Right lobe of liver (tissue), 6 donors: ENCODE measurements at places on chromosomes 12 and 14.

DNA sequence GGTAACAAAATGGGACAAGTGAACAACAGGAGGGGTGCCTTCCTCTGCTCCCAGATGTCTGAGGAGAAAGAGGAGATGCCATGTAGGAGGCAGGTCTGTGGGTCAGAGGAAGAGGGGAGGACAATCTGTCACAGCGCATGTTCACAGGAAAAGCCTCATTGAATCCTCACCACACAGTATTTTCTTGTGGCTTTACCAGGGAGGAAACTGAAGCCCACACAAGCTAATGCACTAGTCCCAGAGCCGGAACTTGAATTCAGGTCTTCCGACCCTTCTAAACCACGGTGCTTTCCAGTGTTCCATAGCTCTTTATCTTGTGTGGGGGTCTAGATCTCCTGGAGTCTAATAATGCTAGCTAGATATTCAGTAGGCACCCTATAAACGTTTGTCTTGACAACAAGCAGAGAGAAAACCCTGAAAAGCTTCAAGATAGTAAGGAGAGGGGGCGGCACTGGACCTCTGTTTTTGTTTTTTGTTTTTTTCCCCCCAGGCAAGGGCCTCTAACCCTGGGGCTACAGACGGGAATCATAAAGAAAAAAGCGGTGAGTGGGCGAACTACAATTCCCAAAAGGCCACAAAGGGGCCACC, 371 bp upstream of the SHMT2 start:
- H3K27me3 ChIP-seq: peaks cover 12% of the 10 kb centered on the region
- H3K4me3 ChIP-seq: peak overlapping the region; percentile 58
- H3K4me1 ChIP-seq: no peaks in the 10 kb centered on the region
- peaks cover 3% of the 10 kb centered on the region for H3K36me3 ChIP-seq

DNA sequence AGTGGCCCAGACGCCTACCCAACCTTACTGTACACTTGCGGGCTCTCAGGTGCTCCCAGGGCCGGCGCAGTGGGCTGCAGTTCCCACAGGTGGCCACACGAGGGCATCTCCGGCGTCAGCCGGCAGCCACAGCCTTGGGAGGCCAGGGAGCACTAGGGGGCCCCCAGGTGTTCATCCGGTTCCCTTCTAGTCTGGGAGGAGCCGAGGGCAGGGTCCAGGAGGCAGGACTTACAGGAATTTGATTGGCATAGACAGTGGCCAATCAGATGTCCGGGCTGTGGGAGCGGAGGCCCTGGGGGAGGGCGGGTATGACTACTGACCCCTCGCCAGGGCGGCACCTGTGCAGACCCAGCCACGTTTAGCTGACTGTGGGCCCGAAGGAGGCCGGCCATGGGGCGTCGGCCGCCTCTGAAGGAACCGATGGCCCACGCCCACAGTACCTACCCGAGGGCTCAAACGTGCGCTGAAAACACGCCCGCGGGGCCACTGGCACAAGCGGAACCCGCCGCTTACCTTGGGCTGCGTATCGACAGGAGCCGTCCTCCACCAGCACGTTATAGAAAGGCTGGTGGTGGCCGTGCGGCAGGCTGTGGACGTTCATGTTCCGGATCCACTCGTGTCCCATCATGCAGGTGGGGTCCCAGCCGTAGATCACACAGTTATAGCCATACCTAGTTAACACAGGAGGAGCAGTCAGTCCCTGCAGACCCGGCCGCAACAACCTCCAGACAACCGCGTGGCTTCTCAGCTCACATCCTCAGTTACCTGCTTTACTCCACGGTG, 34.8 kb downstream of the FBXO21 start:
- no peaks in the 10 kb centered on the region for H3K4me1 ChIP-seq
- peaks cover 25% of the 10 kb centered on the region for H3K36me3 ChIP-seq
- H3K27ac ChIP-seq: no peak overlapping the region
- no peaks in the 10 kb centered on the region for H3K27me3 ChIP-seq
- DNase-seq: peak; percentile 80

- H3K27me3 ChIP-seq: no peaks in the 10 kb centered on the region
- no peaks in the 10 kb centered on the region for H3K36me3 ChIP-seq
- no peak for DNase-seq
- no peak overlapping the region for H3K27ac ChIP-seq
These were observed 4.3 kb downstream of the CLBA1 start for GRCh38 chr14:104989951-104990303.

GRCh38 chr12:11130382-11130781, 4.1 kb downstream of the TAS2R30 start:
- H3K4me1 ChIP-seq: no peaks in the 10 kb centered on the region
- H3K36me3 ChIP-seq: no peaks in the 10 kb centered on the region
- H3K27ac ChIP-seq: no peak overlapping the region
- no peak for DNase-seq

DNA sequence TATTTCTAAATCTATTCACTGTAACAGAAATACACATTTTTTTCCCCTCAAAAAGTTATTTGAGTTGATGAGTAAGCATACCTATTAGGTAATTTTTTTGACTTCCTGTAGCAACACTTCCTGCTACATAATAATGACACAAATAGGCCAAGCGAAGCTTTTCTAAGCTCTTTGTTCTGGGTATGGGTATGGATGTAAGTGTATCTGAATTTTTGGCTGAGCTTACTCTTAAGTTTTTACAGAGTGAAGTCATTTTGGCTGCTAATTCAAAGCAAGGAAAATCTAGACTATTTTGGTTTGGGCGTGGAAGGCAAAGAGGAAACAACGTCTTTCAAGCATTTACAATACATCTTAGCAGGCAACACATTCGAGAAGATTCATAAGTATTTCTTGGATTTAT, 1206.0 kb upstream of the FLRT2 start:
- H3K27ac ChIP-seq: no peak overlapping the region
- no peak for DNase-seq
- no peaks in the 10 kb centered on the region for H3K27me3 ChIP-seq
- H3K36me3 ChIP-seq: no peaks in the 10 kb centered on the region
- no peak overlapping the region for H3K4me3 ChIP-seq

- H3K27me3 ChIP-seq: no peaks in the 10 kb centered on the region
- no peak overlapping the region for H3K4me3 ChIP-seq
- no peaks in the 10 kb centered on the region for H3K4me1 ChIP-seq
- H3K36me3 ChIP-seq: no peaks in the 10 kb centered on the region
These were observed 4.8 kb downstream of the CRACR2A start for GRCh38 chr12:3747976-3748619.

DNA sequence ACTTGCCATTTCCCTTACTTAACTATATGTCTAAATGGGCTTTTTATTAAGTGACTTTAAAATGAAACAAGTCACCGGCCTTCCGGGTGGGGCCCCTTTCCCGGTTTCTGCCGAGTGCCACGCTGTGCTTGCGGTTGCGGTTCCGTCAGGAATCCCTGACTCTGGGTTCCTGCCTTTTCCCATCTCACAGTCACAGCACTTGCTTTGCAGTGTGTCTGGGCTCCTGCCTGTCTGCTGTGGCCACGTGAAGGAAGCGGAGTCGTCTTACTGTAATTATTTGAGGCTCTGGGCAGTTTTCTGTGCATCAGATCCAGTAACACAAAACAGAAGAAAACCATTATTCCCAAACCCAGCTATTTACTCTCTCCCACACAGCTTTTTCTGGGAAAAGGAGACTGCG, 44.0 kb upstream of the FRMD6 start:
- no peaks in the 10 kb centered on the region for H3K36me3 ChIP-seq
- H3K4me1 ChIP-seq: no peaks in the 10 kb centered on the region
- no peak overlapping the region for H3K4me3 ChIP-seq
- no peak overlapping the region for H3K27ac ChIP-seq
- no peaks in the 10 kb centered on the region for H3K27me3 ChIP-seq

- H3K27ac ChIP-seq: no peak overlapping the region
- H3K27me3 ChIP-seq: no peaks in the 10 kb centered on the region
- no peaks in the 10 kb centered on the region for H3K4me1 ChIP-seq
- no peak overlapping the region for H3K4me3 ChIP-seq
- H3K36me3 ChIP-seq: no peaks in the 10 kb centered on the region
- no peak for DNase-seq
These were observed 101.1 kb upstream of the DCD start for GRCh38 chr12:54749191-54749818.

GRCh38 chr12:103102225-103102744, 144.8 kb downstream of the ASCL1 start:
- H3K4me1 ChIP-seq: no peaks in the 10 kb centered on the region
- H3K27ac ChIP-seq: no peak overlapping the region
- no peak for DNase-seq
- H3K36me3 ChIP-seq: no peaks in the 10 kb centered on the region
- no peaks in the 10 kb centered on the region for H3K27me3 ChIP-seq

- no peaks in the 10 kb centered on the region for H3K27me3 ChIP-seq
- H3K36me3 ChIP-seq: no peaks in the 10 kb centered on the region
- no peaks in the 10 kb centered on the region for H3K4me1 ChIP-seq
- no peak overlapping the region for H3K27ac ChIP-seq
These were observed 4.3 kb upstream of the ASB2 start for GRCh38 chr14:93980456-93981201.

DNA sequence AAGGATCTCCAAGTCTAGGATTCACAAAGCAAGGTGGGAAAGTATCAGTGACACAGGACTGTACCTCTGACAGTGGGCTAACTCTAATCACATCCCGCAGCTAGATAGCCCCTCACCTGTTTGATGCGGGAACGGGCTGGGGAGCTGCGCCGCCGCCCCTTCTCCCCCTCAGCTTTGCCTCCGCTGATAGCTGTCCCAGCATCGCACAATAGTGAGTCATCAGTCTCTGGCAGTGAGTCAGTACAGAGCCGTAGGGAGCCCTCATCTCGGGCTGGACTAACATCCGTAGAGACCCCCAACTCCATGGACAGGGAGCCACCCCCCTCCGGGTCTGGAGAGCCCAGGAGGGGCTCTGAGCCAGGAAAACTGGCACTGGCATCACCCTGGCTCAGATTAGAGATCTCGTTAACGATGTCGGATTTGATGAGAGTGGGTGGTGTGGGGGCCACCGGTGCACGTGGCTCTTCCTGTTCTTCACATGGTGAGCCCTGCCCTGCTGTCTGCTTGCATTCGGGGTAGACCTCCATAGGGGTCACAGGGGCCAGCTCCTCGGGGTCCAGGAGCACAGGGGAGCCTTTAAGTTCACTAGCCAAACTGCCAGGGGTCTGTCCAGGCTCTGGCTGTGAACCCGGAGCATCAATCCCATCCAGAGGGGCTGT, 10.9 kb downstream of the KMT2D start:
- no peak overlapping the region for H3K27ac ChIP-seq
- no peaks in the 10 kb centered on the region for H3K4me1 ChIP-seq
- no peak for DNase-seq
- H3K27me3 ChIP-seq: no peaks in the 10 kb centered on the region
- H3K4me3 ChIP-seq: no peak overlapping the region

DNA sequence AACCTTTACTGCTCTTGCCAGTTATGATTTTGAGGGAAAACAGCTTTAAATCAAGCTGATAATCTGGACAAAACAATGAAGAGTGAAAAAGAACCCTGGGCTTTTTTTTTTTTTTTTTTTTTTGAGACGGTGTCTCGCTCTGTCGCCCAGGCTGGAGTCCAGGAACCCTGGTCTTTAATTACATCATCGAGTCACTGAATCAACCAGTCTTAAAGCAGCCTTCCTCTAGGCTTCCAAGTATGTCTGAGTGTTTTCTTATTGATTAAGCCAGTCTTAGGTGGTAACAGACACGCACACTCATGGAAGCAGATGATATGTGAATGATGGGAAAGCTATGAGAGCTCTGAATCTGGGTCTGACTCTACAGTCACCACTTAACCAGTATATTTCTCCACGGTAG, 5.9 kb upstream of the VCPKMT start:
- H3K27me3 ChIP-seq: no peaks in the 10 kb centered on the region
- H3K4me1 ChIP-seq: peaks cover 2% of the 10 kb centered on the region
- DNase-seq: no peak
- no peak overlapping the region for H3K27ac ChIP-seq
- H3K4me3 ChIP-seq: no peak overlapping the region

DNA sequence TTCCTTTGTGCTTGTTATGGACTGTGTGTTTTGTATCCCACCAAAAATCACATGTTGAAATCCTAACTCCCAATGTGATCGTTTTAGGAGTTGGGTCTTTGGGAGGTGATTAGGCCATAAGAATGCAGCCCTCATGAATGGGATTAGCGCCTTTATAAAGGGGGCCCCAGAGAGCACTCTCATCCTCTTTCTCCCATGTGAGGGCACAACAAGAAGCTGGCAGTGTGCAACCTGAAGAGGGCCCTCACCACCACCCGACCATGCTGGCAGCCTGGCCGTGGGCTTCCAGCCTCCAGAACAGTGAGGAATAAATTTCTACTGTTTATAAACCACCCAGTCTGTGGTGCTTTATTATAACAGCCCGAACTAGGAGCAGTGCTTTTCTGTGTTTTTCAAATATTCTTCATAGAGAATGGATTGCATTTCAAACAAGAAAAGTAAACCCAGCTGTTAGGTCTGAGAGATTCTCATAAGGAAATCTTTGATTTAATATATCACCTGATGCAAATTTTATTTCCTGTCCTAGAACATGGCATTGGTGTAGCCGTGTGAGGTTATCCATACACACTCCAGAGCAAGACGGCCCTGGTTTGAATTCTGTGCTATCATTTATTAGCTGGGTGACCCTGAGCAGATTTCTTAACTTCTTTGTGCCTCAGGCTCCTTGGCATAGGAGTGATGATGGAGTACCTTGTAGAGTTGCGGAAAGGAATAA, 27.8 kb downstream of the HSPB8 start:
- H3K27ac ChIP-seq: no peak overlapping the region
- no peak overlapping the region for H3K4me3 ChIP-seq
- H3K4me1 ChIP-seq: no peaks in the 10 kb centered on the region
- H3K36me3 ChIP-seq: no peaks in the 10 kb centered on the region
- no peaks in the 10 kb centered on the region for H3K27me3 ChIP-seq
- no peak for DNase-seq

DNA sequence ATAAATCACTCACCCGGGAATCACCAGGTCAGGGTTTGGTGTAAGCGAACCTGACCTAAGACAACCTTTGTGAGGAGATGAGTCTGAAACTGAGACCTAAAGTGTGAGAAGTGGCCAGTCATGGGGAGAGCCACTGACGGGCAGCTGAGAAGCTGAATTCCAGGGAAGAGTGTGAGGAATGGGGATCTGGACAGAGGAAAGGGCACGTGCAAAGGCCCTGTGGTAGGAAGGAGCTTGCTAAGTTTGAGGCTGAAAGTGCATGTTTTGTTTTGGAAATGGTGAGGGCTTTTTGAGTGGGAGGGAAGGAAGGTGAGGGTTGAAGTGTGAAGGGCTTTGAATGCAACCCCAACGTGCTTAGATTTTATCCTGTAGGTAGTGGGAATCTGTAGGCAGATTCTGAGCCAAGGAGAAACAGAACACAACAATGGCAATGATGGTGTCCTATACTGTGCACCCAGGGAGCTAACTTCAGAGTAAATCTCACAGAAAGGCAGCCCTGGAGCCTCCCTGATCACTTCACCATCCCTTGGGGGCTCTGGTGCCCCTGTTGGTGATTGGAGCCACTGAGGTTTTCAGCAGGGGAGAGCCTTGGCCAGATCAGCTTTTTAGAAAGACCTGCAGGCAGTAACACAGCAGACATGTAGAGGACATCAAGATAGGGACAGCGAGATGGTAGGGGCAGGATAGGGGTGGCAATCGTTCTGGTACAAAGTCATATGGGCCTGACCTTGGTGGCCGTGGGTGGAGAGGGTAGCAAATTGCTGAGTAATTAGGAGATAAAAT, 37.5 kb upstream of the CHGA start:
- DNase-seq: no peak
- H3K4me3 ChIP-seq: no peak overlapping the region
- H3K4me1 ChIP-seq: no peaks in the 10 kb centered on the region
- no peak overlapping the region for H3K27ac ChIP-seq
- H3K27me3 ChIP-seq: no peaks in the 10 kb centered on the region
